ENCODE measurements at places on chromosomes 2 and 18.

DNA sequence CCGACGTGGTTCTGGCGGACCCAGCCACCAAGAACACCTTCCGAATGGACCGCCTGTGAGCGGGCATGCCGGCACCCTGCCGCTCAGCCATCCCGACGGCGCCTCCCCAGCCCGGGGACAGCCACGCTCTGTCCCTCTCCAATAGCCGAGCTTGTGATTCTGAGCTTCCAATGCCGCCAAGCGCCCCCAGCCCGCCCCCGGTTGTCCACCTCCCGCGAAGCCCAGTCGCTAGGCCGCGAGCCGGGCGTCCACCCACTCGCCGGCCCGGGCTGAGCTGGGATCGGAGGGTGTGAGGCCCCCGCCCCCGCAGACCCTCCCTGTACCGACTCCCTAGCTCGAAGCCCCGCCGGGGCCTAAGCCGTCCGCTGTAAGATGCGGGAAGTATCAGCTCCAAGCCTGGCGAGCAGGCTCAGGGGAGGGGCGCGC lies 1195.1 kb upstream of the CHAC2 start:
- no peak for DNase-seq

DNA sequence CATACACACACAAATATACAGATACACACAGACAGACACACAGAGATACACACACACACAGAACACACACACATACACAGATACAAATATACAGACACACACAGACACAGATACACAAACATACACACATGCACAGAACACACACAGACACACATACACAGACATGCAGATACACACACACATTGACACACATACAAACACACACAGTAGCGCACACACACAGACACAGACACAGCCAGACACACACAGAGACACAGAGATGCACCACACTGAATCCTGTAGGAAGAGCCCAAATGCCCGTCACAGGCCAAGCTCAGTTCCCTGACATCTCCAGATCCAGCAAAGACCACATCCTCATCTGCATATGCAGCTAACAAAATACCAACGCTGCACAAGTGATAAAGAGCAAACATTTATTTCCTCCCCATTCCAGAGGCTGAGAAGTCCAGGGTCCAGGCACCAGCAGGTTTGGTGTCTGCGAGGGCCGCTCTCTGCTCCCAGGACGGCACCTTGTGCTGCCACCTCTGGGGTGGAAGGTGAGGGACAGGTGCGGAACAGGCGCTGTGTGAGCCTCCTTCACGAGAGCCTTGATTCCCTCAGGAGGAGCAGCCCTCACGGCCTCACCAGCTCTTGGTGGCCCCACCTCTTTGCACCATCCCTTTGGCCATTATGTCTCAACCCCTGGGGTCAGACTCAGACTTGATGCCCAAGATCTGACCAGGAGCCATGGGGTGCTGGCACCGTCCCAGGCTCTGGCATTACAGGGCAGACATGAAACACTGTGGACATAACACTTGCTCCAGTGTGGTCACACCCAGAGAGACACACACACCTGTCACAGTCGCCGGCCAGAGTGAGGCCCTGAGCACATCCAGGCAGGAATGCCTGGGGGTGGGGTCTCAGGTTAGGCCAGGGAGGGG lies 108.7 kb downstream of the NDUFA10 start:
- no peak for DNase-seq

DNA sequence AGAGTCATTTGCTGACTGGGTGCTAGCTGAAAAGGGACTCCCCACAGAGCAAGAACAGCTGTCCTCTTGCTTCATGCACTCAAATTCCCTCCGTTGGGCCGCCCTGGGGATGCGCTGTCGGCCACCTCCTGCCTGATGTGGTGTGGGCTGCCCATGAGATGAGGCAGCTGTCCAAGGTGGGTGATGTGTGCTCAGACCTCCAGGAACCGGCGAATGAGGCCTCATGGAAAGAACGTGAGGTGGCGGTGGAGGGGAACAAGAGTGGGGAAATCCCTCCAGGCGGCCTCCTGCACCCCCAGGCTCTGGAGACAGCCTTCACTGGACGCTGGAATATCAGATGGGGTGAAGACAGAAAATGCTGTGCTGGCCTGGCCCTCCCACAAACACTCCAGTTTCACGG lies 79.8 kb downstream of the LONRF2 start:
- DNase-seq = no peak

GRCh38 chr2:225600865-225601264 lies 201.4 kb downstream of the NYAP2 start:
- no peak for DNase-seq

GRCh38 chr2:105935063-105935462 lies 190.4 kb downstream of the NCK2 start:
- DNase-seq = no peak

GRCh38 chr2:198042189-198042588 lies 237.8 kb downstream of the PLCL1 start:
- DNase-seq = no peak

DNA sequence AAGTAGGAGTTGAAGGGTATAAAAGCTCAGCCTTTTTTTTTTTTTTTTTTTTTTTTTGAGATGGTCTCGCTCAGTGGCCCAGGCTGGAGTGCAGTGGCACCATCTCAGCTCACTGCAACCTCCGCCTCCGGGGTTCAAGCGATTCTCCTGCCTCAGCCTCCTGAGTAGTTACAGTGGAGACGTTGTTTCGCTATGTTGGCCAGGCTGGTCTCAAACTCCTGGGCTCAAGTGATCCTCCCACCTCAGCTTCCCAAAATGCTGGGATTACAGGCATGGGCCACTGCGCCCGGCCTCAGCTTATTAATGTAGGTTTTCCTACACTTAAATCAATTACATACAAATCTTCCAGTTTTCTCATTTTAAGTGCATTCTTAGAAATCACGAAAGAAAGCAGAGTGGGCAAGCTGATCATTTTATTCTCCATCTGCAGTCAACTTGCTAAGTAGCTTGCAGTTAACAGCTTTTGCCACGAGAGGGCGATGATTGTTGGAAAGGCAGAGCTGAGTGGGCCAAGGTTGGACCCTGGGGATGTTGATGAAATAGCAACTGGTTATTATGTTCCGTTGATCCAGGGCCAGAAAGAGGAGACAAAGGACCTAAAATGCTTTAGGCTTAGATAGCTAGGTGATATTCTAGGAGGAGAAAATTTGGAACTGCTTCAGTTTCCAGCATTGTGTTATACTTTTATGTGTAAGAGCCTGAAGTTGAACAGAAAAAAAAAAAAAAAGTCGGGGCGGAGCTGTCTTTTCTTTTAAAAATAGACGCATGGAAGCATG lies 234.4 kb upstream of the EPAS1 start:
- DNase-seq = peak; percentile 54

- DNase-seq = no peak
Measured at GRCh38 chr18:957829-958228, 53.2 kb downstream of the ADCYAP1 start.

GRCh38 chr2:112691881-112692281 lies 28.9 kb upstream of the NT5DC4 start:
- no peak for DNase-seq

DNA sequence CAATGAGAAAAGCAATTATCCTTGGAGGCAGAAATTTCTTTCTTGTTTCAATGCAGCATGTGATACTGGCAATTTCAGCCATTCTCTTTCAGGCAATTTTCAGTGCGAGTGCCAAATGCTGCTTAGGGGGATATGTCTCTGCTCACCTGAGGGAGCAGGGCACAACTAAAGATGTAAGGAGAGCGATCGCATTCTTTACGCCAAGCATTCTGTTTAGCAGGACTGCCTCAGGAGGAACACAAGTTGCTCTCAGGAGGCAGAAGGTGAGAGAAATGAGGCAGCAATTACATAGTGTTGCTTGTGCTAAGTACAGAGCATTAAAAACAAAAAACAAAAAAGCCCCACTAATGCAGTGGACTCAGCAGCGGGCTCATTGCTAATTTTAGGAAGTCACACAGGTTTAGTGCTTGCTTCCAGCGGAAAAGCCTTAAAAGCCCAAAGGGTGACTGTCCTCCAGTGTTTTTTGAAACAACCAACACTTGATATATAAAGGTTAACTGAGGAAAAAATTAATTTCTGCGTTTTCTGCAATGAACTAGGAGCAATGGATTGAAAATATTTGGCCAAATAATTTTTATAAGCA lies 116.9 kb downstream of the METTL8 start:
- no peak for DNase-seq

DNA sequence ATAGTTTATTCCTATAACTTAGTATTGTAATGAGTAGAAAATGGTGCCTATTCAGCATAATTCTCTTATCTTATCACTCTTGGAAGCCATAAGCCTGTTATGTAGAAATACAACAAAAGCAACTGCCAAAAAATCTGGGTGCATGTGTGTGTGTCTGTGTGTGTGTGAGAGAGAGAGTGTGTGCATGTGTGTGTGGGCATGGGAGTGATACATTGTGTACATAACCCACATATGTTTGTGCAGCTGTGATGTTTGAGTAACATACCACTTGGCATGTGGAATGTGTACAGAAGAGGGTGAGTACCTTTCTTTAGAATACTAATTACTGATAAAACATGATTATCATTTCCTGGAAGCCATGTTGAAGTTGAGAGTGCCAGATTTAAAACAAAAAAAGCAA lies 642.3 kb upstream of the SYT4 start:
- DNase-seq = no peak

DNA sequence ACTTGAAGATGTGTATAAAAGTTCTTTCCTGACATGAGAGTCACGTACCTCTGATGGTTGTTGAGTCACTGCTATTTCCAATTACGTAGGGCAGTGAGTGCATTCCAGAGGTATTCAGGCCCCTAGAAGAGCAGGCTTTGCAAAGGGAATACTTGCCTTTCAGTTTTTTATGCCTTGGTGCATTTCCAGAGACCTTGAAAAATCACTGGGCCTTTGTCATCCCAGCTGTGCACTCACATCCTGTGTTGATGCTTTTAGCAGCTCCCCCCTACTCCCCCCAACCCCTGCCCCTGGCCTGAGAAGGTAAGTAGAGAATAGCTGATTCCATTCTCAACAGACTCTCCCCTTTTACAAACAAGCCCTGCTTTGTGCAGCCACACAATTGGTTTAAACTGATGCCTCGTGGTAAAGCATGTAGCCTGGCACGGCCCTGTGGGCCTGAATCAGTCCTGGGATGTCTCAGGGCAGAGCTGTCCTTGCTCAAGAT lies 174.2 kb downstream of the PRPF40A start:
- DNase-seq = no peak

DNA sequence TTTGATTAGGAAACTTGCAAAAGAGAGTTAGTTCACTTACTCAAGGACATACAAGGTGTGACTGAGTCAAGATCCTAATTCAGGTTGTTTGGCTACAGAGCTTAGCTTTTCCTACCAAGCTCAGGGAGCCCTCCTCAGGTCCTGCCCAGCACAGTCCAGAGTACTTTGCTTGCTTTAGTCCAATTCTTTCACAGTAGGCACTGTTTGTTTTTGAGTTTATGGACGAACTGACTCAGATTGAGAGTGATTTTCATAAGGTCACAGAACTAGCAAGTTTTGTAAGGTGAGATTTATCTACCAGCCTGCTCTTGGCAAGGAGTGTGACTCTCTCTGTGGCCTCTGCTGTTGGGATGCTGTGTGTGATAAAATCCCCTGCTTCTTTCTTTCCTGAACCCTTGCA lies 310.5 kb downstream of the PTPRM start:
- no peak for DNase-seq

GRCh38 chr18:36334798-36335197 lies 37.3 kb downstream of the FHOD3 start:
- DNase-seq = no peak

GRCh38 chr2:54370405-54371104 lies 85.6 kb upstream of the SPTBN1 start:
- DNase-seq = no peak

GRCh38 chr2:31238906-31239592 lies 5.1 kb downstream of the EHD3 start:
- DNase-seq = no peak

DNA sequence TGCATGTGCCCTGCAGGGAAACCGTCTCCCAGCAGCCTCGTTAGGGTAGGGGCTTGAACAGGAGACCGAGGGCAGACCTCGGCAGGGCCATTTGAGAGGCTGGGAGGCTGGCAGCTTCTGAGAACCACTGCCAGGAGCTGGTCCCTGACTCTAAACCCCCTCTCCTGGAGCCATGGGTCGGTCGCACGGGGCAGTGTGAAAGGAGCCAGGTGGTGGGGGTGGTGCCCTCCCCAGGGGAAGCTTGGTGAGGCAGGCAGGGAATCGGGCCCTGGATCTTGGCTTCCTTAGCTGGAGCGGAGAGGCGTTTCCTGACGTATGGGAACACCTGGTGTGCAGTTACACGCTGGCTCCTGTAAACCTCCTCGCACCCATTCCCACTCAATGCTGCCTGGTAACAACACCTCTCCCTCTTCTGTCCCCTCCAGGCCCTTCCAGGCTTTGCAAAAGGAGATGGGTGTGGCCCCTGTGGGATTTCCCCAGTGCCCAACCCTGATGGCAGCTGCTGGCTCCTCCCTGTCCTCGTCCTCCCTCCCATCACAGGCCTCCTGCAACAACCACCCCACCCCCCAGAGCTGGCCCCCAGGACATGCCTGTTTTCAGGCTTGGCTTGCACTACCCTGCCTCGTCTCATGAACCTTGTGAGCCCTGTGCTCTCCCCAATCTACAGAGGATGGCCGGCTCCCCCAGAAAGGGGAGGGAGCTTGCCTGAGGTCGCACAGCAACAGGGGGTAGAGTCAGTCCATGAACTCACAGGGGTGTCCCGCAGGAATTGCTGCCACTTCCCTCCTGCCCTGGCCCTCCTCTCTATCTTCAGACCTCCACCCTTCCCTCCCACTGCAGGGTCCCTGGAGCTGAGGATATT lies 24.4 kb downstream of the ADRA2B start:
- no peak for DNase-seq

DNA sequence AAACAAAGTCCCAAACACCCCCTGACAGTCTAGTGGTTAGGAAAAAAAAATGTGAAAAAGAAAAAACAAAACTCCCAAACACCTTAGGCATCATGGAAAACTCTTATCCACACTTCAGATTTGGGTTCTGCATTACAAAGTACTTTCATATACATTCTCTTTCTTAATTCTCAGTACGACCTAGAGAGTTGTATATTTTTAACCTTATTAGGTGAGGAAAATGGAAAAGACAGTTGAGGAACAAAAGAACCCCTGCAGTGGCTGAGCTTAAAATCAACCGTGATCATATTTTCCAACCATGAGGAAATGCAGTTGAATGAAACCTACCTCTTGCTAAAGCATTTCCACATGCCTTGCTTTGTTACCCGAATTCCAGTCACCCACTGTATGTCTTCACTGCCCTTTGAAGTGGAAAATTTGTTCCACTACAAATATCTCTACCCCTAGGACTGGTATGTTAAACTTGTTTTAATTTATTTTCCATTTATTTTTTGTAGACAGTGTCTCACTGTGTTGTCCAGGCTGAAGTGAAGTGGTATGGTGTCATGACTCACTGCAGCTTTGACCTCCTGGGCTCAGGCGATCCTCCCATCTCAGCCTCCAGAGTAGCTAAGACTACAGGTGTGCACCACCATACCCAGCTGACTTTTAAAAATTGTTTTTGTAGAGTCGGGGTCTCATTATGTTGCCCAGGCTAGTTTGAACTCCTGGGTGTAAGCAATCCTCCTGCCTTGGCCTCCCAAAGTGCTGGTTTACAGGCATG lies 56.9 kb upstream of the LPIN2 start:
- DNase-seq = no peak

- DNase-seq = no peak
Measured at GRCh38 chr18:596288-596881, 403 bp upstream of the CLUL1 start.

Measured in stimulated activated CD4-positive, alpha-beta T cell treated with anti-CD3 and anti-CD28 coated beads, Interleukin-1b, Interleukin-23, amount 100 ng/mL, for 1 hour (primary cell).